ENCODE measurements at places on chromosomes 2 and 18.

DNA sequence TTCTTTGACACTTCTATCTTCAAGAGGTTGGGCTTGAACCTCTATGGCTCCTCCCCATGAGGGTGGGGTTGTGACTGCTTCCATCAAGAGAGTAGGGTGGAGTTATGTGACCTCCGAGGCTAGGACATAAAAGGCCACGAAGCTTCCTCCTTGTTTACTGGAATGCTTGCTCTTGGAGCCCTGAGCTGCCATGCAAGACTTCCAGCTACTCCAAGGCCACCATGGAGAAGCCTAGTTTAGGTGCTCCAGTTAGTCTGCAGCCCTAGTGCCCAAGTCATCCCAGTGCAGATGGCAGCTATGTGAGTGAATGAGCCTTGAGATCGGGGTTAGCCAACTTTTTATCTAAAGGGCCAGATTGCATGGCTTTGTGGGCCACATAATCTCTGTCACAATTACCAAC is 2.4 kb upstream of the MERTK start:
- DNase-seq, result no peak

DNA sequence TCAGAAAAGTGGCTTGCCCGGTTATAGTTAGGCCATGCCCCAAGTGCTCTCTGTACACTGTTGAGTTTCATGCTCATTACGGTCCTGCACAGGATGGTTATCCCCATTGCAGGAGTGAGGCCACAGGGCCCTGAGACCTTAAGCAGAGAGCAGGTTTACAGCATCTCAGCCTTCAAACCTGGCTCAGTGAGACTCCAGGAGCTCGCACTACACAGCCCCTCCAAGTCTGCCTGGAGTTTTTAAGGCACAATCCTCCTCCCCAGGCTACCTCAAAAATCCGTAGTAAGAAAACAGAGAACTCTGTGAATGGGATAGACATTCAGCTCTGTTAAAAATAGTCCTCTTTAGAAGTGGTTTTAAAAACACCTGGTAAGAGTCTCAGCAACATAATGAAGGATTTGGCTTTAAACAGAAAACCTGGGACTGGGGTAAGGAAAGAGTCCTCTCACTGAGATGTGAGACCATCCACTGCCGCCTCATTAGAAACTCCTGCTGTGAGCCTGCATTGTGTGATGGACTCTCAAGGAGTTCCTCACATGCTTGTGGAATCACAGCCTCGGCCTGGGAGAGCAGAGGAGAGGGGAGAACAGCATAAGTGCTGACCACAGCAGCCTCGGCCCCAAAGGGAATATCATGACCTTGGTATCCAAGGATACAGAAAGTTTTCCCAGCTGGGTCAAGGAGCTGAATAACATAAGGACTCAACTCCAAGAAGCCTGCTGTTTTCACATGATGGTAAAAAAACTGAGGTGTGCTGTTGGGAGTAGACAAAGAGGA is 214.8 kb downstream of the ATAD2B start:
- no peak for DNase-seq

GRCh38 chr2:109382951-109383350 is 230.8 kb downstream of the SEPTIN10 start:
- no peak for DNase-seq

DNA sequence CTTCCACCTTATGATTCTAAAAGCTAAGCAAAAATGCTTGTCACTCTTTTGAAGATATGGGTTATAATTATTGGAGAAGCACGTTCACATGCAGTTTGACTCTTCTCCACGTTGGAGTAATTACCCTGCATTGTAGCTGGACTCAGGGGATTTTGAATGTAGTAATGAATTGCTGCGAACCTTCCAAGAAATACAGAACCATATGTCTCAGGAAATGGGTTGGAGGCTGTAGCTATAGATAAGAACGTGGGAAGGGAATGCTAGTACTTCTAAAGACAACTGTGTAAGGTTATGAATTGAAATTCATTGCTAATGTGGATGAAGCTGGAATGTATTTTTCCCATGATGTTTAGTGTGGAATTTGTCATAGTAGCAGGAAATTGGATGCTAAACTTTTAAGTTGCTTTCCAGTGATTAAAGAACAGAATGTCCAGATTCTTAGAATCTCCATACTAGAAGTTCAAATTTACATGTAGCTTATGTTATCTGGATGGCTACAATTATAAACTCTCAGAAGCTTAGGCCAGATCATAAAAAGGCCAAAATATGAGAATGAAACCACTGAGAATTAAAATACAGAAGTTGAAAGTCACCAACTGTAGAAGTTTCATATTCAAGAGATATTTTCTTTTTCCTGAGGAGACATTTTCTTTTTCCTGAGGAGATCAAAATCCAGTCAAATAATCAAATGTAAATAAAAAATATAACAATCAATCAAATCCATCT is 27.3 kb upstream of the SPOPL start:
- no peak for DNase-seq

DNA sequence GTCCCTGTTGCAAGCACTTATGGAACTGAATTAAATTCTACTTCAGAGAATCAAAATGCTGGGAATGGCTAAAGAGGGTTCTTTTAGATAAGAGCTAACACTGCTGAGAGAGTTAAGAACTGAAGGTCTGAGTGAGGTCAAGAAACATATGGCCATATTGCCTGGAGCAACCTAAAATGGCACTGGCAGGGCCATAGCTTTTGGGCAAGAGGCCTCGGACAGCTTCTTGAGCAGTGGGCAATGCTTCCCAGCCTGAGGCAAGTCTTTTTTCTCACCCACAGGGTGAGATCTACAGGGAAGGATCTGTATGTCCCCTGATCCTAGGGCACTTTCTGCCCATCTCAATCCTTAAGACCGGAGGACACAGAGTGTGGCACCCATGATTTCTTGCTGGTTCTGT is 244.6 kb upstream of the NT5C1B start:
- DNase-seq, result no peak

- DNase-seq, result no peak
These were observed 1667.8 kb downstream of the LRP1B start for GRCh38 chr2:140462990-140463389.

DNA sequence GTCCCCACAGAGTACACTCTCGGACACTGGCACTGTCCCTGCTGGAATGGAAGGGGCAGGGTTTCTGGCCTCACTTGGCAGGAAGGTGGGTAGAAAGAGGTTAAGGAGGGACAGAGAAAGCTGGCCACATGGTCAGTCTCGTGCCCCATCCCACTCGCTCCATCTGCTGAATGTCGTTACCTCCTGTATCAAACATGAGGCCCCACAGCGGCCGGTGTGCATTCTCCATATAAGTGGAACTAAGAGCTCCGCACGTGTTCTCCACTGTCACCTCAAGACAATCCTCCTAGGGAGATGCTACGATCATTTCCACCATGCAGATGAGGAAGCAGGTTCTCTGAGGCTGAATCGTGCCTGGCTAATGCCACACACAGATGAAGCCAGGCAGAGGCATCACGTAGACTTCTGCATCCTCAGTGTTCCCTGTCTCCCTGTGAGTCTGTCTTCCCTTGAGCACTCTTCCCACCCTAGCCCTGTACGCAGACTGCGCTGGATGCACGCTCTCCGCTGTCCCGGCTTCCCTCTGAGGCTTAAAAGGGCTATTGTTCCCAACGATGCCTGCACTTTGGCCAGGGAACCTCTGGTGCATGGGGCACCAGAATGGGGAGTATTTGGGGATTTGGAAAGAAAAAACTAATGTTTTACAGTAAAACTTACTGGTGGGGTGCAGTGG is 35.1 kb downstream of the MAL start:
- no peak for DNase-seq

All from stimulated activated CD4-positive, alpha-beta T cell treated with anti-CD3 and anti-CD28 coated beads, Interleukin-12 subunit alpha, Interleukin-12 subunit beta, amount 100 ng/mL, for 24 hours (primary cell).